ENCODE measurements at places on chromosomes 16 and 17.

DNA sequence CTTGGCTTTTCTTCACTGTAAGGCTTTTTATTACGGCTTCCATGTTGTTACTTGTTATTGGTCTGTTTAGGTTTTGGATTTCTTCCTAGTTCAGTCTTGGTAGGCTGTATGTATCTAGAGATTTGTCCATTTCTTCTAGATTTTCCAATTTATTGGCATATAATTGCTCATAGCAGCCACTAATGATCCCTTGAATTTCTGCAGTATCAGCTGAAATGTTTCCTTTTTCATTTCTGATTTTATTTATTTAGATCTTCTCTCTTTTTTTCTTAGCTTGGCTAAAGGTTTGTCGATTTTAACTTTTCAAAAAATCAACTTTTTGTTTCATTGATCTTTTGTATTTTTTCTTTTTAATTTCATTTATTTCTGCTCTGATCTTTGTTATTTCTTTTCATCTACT is 18.5 kb downstream of the NLRP1 start:
- no peak for DNase-seq

- no peak for DNase-seq
Measured at GRCh38 chr17:49403514-49404289, 11.0 kb downstream of the PHB1 start.

- DNase-seq = peak; percentile 96
Measured at GRCh38 chr17:57946798-57947358, 8.3 kb downstream of the CUEDC1 start.

- DNase-seq = no peak
Measured at GRCh38 chr16:31423241-31423640, 4.9 kb downstream of the COX6A2 start.

GRCh38 chr16:53282975-53283946 is 151.0 kb upstream of the RBL2 start:
- DNase-seq = peak; percentile 15

DNA sequence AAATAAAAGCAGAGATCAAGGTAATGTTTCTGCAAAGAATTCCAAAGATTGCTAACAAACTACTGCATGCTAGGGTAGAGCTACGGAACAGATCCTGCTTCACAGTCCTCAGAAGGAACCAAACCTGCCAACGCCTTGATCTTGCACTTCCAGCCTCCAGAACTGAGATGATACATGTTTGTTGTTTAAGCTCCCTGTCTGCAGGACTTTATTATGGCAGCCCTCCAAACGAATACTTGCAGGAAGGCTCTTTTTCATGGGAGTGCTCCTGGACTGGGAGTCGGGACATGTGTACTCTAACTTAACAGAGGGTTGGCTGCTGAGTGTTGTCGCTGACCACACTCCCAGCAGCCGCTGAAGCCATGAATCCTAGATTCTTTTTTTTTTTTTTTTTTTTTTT is 808.8 kb upstream of the EEF2KMT start:
- no peak for DNase-seq
